ENCODE measurements at places on chromosomes 12 and 14.

- DNase-seq, result no peak
Observed at GRCh38 chr14:102318781-102319276, 717 bp upstream of the ZNF839 start.

- no peak for DNase-seq
Observed at GRCh38 chr12:47360771-47361388, 281.1 kb upstream of the AMIGO2 start.

GRCh38 chr12:89348894-89349699 lies 3.2 kb downstream of the DUSP6 start:
- DNase-seq, result no peak

- DNase-seq, result peak; percentile 32
Observed at GRCh38 chr12:82608706-82609105, 78.0 kb upstream of the TMTC2 start.

- peak; percentile 52 for DNase-seq
Observed at GRCh38 chr12:102702447-102703114, 214.5 kb downstream of the PAH start.

Measured in foreskin melanocyte (primary cell).